ENCODE measurements at places on chromosomes 5 and 9. TPM values are rescaled to one million over a fixed set of nuclear protein-coding genes. Genes with fewer than 3 reads are reported as not detected.

GFI1B gene
- 3.1 TPM for total RNA-seq

DND1 gene
- total RNA-seq = 2.4 TPM

DNA sequence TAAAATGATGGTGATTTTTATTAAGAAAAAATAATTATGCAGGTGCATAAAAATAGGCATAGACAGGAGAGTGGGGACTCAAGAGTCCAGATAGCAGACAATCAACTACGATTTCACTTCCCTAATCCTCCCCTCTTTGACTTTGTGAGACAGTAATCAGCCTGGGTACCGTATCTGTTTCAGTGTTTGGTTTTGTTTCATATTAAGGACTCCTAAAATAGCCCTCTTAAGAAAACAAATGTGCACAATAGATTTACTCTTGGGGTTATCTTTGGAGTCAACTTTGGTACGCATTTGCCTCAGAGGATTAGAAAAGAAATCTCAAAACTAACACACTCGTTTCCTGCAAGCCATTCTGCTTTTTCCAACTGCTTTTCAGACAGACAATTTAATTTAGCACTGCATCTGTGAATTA, 96.3 kb downstream of the ZNF608 start:
- DNase-seq = no peak

GRCh38 chr5:2847608-2848007, 96.1 kb upstream of the IRX2 start:
- DNase-seq = no peak

DNA sequence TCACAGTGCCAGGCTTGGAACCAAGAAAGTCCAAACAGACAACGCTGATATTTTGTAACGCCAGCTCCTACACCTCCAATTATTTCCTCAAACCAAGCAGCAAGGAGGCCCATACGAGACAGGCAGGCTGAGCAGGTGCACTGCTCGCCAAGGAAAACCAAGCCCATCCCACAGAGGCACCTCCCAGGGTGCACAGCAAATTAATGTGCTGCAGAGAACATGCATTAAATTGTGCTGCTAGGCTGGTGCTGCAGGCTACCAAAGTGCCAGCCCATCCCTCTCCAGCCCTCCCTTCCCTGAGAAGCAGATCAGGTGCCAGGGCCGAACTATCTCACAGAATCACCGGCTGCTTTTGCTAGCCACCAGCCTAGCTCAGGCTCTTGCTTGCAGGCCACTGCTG, 137.8 kb downstream of the PAX5 start:
- DNase-seq = no peak

IL9 gene
- not detected for total RNA-seq

NOP16 gene
- total RNA-seq = 12.7 TPM

DNA sequence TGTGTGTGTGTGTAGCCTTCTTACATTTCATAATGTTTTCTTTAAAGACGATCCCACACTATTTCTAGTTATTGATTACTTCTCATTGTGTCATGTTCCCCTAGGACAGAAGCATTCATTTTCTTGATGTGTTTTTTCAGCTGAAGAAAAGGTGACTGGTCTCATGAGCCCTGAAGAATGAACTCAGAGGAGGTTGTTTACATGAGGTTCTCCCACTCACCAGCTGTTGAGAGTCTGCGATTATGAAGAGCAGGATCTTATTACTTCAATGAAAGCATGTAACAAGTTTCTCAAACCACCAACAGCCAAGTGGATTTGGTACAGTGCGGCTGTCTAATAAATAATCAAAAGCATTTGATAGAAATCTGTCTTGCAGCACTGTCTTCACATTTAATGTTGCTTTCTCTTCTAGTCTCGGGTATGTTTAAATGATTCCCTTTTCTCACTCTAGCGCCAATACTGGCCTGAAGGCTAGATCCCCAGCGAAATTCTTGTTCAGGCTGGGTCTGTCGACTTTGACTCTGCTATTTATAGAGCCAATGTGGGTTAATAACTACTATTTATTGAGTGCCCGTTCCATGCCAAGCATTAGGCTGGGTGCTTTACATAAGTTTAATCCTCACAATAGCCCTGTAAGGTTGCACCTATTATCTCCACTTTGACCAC, 9.6 kb upstream of the FSD1L start:
- DNase-seq = no peak

- DNase-seq = no peak
These were observed 7.1 kb downstream of the ACTL7A start for GRCh38 chr9:108869092-108869725.

DNA sequence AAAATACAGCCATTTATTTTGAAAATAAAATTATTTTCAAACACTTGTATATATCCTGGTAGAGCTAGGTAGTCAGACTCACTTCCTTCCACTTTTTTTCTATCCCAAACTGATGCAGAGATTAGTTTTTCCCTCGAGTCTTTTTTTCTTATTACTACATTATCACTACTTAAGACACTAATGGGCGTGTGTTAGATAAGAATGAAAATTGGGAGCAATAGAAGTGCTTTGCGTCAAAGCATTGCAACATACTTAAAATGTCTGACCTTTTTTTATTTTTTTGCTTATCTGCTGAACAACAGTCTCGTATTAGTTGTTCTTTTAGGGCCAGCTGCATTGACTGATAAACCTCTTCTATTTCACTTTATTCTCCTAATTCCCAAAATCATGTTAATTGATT, 1278.7 kb downstream of the CDH12 start:
- DNase-seq = no peak

GRCh38 chr5:53481159-53481886, 894 bp downstream of the FST start:
- DNase-seq = no peak

DNA sequence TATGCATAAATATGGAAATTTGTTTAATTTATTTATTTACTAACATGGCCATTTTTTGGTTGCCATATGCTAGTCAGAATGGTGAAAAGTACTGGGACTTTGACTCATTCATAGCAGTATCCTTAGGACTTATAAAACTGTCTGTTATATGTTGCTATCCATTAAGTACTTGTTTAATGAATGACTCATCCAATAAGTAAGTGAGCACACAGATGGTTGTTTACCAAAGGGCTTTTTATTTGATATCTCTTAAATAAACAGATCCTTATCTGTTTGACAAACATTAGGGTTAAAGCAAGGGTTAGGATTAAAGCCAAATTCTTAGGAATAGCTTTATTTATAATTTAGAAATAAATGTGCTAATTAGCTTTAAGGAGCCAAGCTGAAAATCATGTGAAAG, 183.4 kb downstream of the FBXO4 start:
- DNase-seq = no peak

DNA sequence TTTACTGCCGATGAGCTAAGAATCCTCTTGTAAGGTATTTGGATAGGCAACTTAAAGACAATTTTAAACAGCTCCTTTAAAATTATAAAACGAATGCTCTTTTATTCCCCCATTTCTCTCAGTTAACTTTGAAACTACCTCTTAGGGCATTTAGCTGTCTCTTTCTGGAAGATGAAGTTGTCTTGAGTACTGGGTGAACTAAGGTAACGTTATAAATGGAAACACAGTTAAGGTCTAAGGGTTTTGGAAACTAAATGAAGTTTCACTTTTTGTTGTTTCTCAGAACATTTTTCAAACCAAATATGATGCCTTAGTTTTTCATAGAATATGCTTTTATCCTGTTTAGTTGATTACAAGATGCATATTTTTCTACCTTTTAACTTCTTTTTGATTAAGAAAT, 6.8 kb downstream of the UBE2R2 start:
- no peak for DNase-seq

GRCh38 chr9:100730086-100730485, 152.2 kb downstream of the CAVIN4 start:
- DNase-seq = no peak

GRCh38 chr9:114989600-114990410, 59.4 kb upstream of the TNFSF8 start:
- no peak for DNase-seq

DNA sequence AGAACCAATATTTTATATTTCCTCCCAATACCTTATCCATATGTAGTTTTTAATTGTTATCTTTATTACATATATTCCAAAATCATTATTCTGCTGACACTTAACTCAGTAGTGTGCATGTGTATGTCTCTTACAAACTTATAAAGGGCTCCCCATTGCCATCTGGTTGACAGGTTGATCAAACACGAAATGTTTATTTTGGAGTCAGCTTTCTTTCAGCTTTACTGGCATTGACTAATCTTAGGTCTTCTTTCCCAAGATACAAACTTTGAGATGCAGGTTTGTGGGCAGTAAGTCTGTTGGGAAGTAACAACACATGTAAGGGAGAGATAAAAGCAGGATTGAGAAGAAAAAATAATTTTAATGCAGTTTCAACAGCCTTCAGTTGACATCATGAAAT, 716.0 kb upstream of the CHD1 start:
- DNase-seq = no peak

- DNase-seq = no peak
These were observed 15.6 kb upstream of the PTGES start for GRCh38 chr9:129768486-129768885.

DNA sequence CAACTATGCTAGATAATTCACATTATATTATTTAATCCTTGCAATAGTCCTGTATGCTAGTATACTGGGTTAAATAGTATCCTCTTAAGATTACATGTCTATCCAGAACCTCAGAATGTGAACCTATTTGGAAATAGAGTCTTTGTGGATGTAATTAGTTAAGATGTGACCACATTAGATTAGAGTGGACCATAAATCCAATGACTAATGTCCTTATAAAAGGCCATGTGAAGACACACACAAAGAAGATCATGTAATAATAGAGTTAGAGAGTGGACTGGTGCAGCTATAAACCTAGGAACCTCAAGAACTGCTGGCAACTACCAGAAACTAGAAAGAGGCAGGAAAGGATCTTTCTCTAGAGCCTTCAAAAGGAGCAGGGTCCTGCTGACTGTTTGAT, 263.6 kb upstream of the PTGER4 start:
- no peak for DNase-seq

DNA sequence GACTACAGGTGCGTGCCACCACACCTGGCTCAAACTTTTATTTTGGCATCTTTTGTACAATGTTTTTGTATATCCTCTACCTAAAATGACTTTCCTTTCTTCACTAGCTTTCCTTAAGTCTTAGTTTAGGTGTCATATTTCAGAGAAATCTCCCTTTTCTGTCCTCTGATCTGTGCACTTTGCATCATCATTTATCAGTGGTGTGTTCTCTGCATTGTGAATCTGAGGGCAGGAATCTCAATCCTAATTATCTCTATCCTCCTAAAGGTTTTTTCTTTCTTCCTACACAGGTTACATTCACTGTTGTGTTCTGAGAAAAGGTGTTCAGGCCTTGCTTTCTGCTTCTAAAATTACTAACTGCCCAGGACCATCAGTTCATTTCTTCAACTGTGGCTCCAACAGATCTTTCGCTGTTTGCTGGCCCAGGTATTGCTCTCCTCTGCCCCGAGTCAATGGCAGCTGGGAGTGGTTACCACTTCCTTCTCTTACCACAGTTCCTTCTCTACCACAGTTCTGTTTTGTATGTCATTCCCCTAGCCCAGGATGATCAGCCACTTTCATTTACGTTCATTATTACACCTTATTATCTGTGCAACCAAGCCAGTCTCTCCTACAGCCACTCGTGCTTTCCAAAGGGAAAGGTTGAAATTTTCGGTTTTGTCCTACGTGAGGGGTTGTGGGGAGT, 14.0 kb downstream of the TGFBR1 start:
- peak; percentile 78 for DNase-seq

TICAM2 gene
- total RNA-seq = 5.3 TPM

- no peak for DNase-seq
These were observed 102.2 kb downstream of the SERINC5 start for GRCh38 chr5:80153586-80154126.
